ENCODE measurements at places on chromosomes 13 and 19. TPM values are rescaled to one million over a fixed set of nuclear protein-coding genes. Genes with fewer than 3 reads are reported as not detected.

POSTN gene
- 0.30 TPM for polyA plus RNA-seq

GNG7 gene
- polyA plus RNA-seq = 2.8 TPM

LIM2 gene
- 0.13 TPM for polyA plus RNA-seq

SPIB gene
- polyA plus RNA-seq = 11.8 TPM

ZNF525 gene
- polyA plus RNA-seq = 5.1 TPM

C19orf67 gene
- 0.12 TPM for polyA plus RNA-seq

ADGRE2 gene
- 3.7 TPM for polyA plus RNA-seq

GTF2F2 gene
- polyA plus RNA-seq = 10.8 TPM

ZNF93 gene
- 25.3 TPM for polyA plus RNA-seq

URAD gene
- polyA plus RNA-seq = not detected

MBD3L2 gene
- not detected for polyA plus RNA-seq

CEACAM7 gene
- polyA plus RNA-seq = not detected

IGFL3 gene
- 0.28 TPM for polyA plus RNA-seq

UPK1A gene
- 9.8 TPM for polyA plus RNA-seq

NLRP7 gene
- polyA plus RNA-seq = 0.75 TPM

ZSWIM9 gene
- polyA plus RNA-seq = 3.8 TPM

GRK1 gene
- polyA plus RNA-seq = 0.12 TPM

ZNF724 gene
- 8.7 TPM for polyA plus RNA-seq

KLK4 gene
- polyA plus RNA-seq = 0.44 TPM

ATXN8OS gene
- polyA plus RNA-seq = not detected

ZNF382 gene
- 1.9 TPM for polyA plus RNA-seq

ZBTB45 gene
- polyA plus RNA-seq = 31.4 TPM

NPAS1 gene
- 26.8 TPM for polyA plus RNA-seq

ZNF835 gene
- polyA plus RNA-seq = 0.02 TPM

PTH2 gene
- not detected for polyA plus RNA-seq

CYP4F11 gene
- not detected for polyA plus RNA-seq

C1QTNF9B gene
- 0.09 TPM for polyA plus RNA-seq

ZNF738 gene
- polyA plus RNA-seq = 126 TPM

TRPC4 gene
- 9.3 TPM for polyA plus RNA-seq

ABHD17A gene
- 87.4 TPM for polyA plus RNA-seq

TSEN34 gene
- 52.3 TPM for polyA plus RNA-seq

LRRC25 gene
- 0.41 TPM for polyA plus RNA-seq

DPRX gene
- polyA plus RNA-seq = not detected

ZNF613 gene
- polyA plus RNA-seq = 3.8 TPM

SIGLEC7 gene
- not detected for polyA plus RNA-seq

HCST gene
- polyA plus RNA-seq = 2.8 TPM

ZNF230 gene
- polyA plus RNA-seq = 1.1 TPM

TMEM59L gene
- 4.0 TPM for polyA plus RNA-seq

LCP1 gene
- 0.35 TPM for polyA plus RNA-seq

TEAD2 gene
- 110 TPM for polyA plus RNA-seq

RAB11B gene
- 87.6 TPM for polyA plus RNA-seq

Data from H1 (cell line).